AG20443 (cell line): ENCODE measurements at places on chromosomes 12 and 14.

DNA sequence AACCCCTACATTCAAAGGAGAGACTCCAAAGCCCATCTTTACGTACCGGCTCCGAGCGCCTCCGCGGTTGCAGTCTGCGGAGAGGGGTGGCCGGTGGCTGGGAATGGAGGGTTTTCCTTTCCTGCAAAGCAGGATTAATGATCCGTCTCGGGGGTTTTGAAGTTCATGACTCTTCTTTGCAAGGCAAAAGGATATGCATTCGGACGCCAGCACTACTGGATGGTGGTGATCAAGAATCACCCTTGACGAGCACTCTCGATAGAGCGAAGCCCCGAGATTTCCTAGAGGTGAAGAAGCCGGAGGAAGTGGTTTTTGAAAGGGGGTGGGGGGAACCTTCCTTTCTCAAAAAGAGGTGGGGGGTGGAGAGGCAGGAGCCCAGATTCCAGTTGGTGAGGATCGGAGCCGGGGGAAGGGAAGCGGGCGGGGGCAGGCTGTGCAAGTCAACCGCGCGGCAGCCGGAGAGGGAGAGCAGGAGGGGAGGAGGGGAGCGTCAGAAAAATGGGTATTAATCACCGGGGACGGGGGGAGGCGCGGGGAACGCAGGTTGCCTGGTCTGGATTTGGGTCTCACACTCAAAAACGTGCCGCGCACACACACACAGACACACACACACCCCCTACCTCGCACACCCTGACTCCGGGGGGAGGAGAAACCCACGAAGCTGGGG, at the start of gene GRIN2B:
Gene GRIN2B (minus strand): TSS at position 307 of the 667 bp plus-strand sequence. CDS start 115,394 bp downstream, outside the sequence.
- DNase-seq: peak; percentile 14

DNA sequence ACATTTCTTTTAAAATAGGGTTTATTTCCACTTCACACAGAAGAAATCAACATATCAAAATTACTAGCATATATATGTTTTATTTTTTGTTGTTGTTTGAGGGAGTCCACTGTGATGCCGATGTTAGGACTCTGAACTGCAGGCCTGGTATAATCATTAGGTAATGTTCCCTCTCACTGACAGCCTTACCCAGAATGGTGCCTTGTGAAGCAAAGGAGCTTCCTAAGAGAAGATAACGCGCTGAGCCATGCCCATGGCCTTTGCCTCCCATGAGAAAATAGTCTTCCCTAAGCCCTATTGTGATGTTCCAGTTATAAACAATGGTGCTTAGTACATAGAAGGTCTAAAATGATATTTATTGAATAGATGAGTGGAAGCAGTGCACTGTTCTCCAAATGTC, 12.0 kb downstream of the GNG2 start:
- DNase-seq: no peak

- DNase-seq: peak; percentile 96
These were observed at the start of gene ACTR6 for GRCh38 chr12:100200463-100201181. TSS of gene ACTR6 (plus strand) at chr12:100200815. CDS start at chr12:100200852, 37 bp downstream.

DNA sequence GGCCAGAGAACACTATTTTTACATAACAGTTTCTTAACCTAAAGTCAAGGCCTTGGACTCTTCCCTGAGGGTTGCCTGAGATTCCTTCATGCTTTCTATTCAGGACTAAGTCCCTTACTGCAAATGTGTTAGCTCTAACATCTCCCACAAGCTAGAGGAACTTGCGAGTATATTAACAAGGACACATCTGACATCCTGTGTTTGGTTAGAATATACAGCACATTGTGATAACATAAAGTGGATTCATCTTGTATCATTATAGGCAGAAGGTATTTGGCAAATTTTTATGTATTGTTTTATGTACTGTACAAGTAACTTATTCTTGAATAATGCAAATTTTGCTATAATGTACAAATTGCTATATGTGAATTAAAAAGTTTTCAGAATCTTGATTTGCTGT, 45.5 kb downstream of the SH2B3 start:
- no peak for DNase-seq

- no peak for DNase-seq
These were observed 45.6 kb upstream of the SGPP1 start for GRCh38 chr14:63773504-63773903.

GRCh38 chr12:103841690-103842584, 903 bp upstream of the NT5DC3 start:
- peak; percentile 76 for DNase-seq

GRCh38 chr12:65280306-65280705, 1.8 kb downstream of the MSRB3 start:
- DNase-seq: peak; percentile 12

DNA sequence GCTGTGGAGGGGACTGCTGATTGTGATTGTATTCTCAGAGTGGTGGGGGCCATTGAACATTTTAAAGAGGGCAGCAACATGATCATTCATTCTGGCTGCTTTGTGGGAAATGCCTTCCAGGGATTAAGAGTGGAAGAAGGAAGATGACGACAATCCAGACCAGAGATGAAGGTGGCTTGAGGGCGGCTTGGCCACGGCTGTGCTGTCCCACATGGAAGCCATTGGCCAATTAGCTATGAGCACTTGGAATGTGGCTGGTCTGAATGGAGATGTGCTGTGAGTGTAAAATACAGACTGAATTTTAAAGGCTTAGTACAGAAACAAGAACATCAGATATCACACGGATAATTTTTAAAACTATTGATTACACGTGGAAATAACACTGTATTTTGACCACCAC, 19.2 kb upstream of the SLC10A1 start:
- no peak for DNase-seq

DNA sequence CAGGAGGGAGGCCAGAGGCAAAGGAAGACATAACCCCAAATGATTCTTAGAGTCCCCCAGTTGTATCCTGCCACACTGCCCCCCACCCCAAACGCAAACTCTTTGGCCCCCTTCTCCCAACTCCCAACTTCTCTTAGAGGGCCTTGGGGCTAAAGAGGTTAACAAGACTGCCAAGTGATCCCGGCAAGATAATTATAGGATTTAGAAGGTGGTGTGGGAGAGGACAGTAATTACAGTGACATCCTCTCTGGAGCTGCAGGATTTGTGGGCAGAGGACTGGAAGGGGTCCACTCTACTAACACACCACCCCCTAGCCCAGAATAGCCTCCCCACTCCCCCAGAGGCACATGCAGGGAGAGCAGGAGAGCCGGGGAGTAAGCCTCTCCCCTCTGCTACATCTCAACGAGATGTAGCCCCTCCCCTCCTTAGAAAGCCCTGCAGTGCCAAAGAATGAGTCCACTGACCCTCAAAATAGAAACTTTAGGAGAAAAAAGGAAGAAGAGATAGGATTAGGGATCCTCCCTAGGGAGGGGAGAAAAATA, 5.3 kb upstream of the GDF11 start:
- DNase-seq: no peak

DNA sequence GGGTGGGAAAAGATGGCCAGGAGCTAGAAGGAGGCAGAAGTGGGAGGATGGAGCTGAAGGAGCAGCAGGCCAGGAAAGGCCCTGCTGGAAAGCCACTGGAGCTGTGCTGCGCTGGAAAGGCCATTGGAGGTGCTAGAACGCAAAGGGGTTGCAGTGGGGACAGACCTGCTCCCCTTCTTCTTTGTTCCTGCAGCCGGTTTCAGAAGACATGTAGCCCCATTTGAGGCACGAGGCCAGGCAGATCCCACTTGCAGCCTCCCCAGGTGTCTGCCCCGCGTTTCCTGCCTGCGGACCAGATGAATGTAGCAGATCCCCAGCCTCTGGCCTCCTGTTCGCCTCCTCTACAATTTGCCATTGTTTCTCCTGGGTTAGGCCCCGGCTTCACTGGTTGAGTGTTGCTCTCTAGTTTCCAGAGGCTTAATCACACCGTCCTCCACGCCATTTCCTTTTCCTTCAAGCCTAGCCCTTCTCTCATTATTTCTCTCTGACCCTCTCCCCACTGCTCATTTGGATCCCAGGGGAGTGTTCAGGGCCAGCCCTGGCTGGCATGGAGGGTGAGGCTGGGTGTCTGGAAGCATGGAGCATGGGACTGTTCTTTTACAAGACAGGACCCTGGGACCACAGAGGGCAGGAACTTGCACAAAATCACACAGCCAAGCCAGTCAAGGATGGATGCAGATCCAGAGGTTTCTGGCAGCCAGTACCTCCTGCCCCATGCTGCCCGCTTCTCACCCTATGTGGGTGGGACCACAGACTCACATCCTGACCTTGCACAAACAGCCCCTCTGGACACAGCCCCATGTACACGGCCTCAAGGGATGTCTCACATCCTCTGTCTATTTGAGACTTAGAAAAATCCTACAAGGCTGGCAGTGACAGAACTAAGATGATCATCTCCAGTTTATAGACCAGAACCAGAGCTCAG, 2.3 kb upstream of the GPR162 start:
- no peak for DNase-seq

DNA sequence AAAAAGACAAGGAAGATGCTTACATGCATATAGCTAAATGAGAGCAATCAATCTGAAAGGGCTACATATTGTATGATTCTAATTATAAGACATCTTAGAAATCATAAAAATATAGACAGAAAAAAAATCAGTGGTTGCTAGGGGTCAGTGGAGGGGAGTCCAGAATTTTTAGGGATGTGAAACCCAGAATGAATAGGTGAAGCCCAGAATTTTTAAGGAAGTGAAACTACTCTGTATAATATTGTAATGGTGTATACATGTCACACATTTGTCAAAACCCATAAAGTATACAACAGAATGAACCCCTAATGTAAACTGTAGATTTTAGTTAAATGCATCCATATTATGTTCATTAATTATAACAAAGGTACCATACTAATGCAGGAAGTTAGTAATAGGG, 713.2 kb downstream of the FLRT2 start:
- no peak for DNase-seq
